ENCODE measurements at places on chromosomes 6 and 20. TPM values are rescaled to one million over a fixed set of nuclear protein-coding genes. Genes with fewer than 3 reads are reported as not detected.

Gene SPDEF
- total RNA-seq, result 0.14 TPM

Gene BMP2
- total RNA-seq, result 0.47 TPM

Gene HUS1B
- total RNA-seq, result 0.19 TPM

DNA sequence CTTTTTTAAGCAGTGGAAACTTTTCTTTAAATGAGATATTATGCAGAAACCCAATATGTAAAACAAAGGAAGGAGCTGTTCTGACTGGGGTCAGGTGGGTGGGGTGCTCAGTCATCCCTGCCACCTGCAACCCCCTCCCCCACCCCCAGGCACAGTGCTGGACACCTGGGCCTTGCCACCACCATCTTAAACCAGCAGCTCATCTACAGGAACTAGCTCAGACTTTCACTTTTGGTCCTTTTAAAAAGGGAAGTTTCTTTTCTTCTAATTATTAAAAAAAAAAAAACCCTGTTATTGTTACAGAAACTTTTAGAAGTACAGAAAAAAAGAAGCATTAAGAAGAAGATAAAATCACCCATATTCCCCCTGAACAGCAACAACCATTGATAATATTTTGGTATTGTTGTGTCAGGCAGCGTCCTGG is 37.1 kb downstream of the PPP1R16B start:
- peaks cover 39% of the 10 kb centered on the region for H3K4me1 ChIP-seq
- H3K27me3 ChIP-seq, result no peaks in the 10 kb centered on the region

DNA sequence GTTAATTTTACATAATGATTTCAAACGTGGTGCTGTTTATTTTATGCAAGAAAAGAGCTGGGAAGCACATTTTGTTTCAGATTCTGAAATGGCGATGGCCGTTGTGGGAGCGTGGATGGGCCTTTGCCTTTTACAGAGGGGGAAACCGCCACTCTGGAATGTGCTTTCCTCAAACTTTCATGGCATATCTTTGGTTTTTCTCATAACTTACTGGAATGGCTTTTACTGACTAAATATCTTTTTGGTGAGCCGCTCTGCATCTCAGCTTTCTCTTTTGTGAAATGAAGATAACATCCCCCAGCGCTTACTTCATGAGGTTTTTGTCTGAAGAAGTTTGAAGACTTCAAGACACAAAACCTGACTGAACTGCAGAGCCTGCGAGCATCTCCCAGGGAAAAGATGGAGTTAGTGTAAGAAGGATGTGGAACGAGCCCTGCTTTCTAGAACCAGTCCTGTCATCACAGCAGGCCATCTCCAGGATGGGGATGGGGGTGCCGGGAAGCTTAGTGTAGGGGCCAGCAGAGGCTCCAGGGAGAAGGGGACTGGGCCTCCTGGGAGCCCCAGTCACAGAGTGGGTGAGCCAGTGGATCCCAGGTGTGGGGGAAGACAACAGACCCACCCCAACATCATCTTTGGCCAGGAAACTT is 61.8 kb upstream of the TIAM2 start:
- H3K4me3 ChIP-seq, result no peak overlapping the region
- no peak for DNase-seq
- H3K36me3 ChIP-seq, result no peaks in the 10 kb centered on the region
- no peak overlapping the region for H3K27ac ChIP-seq
- H3K27me3 ChIP-seq, result no peaks in the 10 kb centered on the region

GRCh38 chr6:13979284-13980171 is 54.8 kb downstream of the RNF182 start:
- no peaks in the 10 kb centered on the region for H3K4me1 ChIP-seq
- DNase-seq, result no peak
- H3K27me3 ChIP-seq, result no peaks in the 10 kb centered on the region
- H3K4me3 ChIP-seq, result no peak overlapping the region

Measured in thymus (tissue), 14 donors.